ENCODE measurements at places on chromosomes 1 and 21. TPM values are rescaled to one million over a fixed set of nuclear protein-coding genes. Genes with fewer than 3 reads are reported as not detected.

SAMD13 gene
- 0.39 TPM for polyA plus RNA-seq

SGIP1 gene
- 0.13 TPM for polyA plus RNA-seq

MATN1 gene
- 0.04 TPM for polyA plus RNA-seq

DNALI1 gene
- polyA plus RNA-seq, result 1.5 TPM

SLC25A34 gene
- 2.4 TPM for polyA plus RNA-seq

INKA2 gene
- polyA plus RNA-seq, result 1.3 TPM

KRTAP13-2 gene
- polyA plus RNA-seq, result not detected

ZNF697 gene
- polyA plus RNA-seq, result 0.59 TPM
